Neural progenitor cell (in vitro differentiated cells): ENCODE measurements at places on chromosomes 16 and 17.

GRCh38 chr17:7932483-7932891 is 481 bp downstream of the CNTROB start:
- DNase-seq: peak; percentile 59

DNA sequence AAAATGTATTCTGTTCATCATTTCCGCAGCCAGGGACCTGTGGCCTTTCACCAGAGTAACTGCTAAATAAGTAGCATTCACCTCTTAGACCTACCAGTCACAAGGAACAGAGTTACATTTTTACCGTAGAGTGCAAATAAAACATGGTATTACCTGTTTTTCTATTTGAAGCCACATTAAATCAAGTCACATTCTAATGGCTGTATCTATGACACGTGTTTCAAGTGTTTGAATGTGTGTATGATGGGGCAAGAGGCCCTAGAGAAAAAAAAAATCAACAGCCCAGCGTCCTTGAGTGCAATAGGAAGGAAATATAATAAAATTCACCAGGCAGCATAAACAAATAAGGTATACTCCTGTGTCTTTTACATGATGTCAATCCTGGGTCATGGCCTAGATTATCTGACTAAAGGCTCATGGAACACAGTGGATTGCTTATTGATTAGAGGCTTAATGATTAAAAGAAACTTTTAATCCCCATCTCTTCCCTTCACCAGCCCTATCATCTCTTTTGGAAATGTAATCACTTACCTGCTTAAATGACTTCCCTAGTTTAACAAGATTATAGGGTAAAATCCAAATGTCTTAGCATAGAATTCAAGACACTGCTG is 168.7 kb upstream of the CDH5 start:
- DNase-seq: no peak

GRCh38 chr17:48909783-48910182 is 1.6 kb downstream of the UBE2Z start:
- DNase-seq: no peak

GRCh38 chr17:66643815-66644710 is 190.9 kb upstream of the CACNG5 start:
- DNase-seq: no peak

DNA sequence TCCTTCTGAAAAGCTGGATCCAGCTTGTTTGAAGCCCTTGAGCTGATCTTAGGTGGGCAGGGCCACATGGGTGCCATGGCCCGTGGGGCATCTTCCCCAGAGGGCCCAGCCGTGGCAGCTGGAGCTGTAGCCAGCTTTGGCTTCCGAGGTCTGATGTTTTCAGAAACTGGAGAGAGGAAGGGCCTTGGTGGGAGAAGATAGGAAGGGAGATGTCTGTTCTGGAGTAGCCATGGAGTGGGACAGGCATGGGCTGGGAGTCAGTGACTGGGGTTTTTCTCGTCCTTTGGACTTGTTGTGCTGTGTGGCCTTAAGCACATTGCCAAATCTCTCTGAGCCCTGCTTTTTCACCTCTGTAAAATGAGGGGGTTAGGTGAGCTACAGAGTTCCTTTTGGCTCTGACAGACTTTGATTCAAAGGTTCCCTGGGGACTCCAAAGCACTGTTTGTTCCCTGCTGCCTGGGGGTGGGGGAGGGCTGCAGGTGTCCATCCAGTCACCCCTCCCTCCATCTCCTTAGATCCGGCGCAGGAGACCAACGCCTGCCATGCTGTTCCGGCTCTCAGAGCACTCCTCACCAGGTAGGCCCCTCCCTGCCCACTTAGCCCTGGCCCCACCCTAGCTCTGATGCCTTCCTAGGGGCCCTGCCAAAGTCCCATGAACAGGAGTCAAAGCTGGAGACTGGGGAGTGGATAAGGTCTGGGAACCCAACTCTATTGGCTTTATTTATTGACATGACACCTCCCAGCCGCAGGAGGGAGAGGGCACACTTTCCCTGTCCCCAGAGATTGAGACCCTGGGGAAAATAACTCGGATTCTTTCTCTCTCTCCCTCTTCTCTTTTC is 2.1 kb downstream of the PPP1R1B start:
- DNase-seq: no peak

DNA sequence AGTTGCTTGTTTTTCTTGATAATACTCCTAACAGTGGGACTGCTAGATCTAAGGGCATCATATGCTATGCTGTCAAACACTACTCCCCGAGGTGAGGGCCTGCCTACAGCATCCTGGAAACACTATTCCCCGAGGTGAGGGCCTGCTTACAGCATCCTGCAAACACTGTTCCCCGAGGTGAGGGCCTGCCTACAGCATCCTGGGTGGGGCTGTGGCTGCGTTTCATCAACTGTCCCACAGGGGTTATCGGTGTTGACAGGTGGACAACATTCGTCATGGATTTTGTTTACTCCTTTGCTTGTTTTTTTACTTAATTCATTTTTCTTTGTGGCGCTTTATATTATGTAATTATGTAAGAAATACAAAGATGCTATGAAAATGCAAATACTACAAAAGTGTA is 22.5 kb downstream of the NPRL3 start:
- no peak for DNase-seq

- DNase-seq: no peak
Observed at GRCh38 chr16:89739383-89739782, 18.0 kb downstream of the ZNF276 start.

GRCh38 chr17:64103391-64104364 is 26.3 kb downstream of the ERN1 start:
- DNase-seq: no peak

DNA sequence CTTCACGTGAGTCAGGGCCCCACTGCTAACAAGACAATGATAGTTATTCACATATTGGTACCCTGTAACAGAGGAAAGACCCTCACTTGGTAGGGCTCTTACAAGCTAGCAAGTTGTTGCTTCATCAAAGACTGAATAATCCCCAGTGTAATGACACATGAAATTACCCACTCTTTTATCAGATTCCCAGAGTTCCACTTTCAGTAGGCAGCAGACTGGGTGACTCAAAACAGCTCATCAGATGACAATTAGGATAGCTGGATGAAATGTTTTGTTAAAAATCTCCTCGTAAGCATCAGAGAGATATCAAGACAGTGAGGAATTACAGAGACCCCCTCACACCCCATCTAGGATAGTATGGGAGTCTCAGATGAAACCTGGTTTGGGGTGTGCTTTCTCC is 6.8 kb upstream of the OR1E2 start:
- no peak for DNase-seq
